ENCODE measurements at places on chromosomes 5 and 9. TPM values are rescaled to one million over a fixed set of nuclear protein-coding genes. Genes with fewer than 3 reads are reported as not detected.

ZNF300 gene
- total RNA-seq = 2.4 TPM

IRX2 gene
- total RNA-seq = 2.2 TPM

FOXD4L6 gene
- not detected for total RNA-seq

SLC34A1 gene
- total RNA-seq = not detected

LRRTM2 gene
- 1.8 TPM for total RNA-seq

SLC31A1 gene
- 15.4 TPM for total RNA-seq

ADAMTS2 gene
- total RNA-seq = 56.5 TPM

NRARP gene
- total RNA-seq = 0.51 TPM

HMCN2 gene
- total RNA-seq = 9.2 TPM

BSPRY gene
- 0.66 TPM for total RNA-seq

CCL27 gene
- not detected for total RNA-seq

PRKACG gene
- not detected for total RNA-seq

PIP5K1B gene
- total RNA-seq = 1.0 TPM

GPX3 gene
- 6,929 TPM for total RNA-seq

RPS14 gene
- total RNA-seq = 2,550 TPM

PCDHB8 gene
- 0.65 TPM for total RNA-seq

CKMT2 gene
- 2.7 TPM for total RNA-seq

FOXD4 gene
- total RNA-seq = 0.38 TPM

LPAR1 gene
- 51.1 TPM for total RNA-seq

SMIM33 gene
- total RNA-seq = not detected

Measured in subcutaneous adipose tissue (tissue), 4 donors.